Kidney epithelial cell (primary cell): ENCODE measurements at places on chromosomes 7 and 10. TPM values are rescaled to one million over a fixed set of nuclear protein-coding genes. Genes with fewer than 3 reads are reported as not detected.
A peak's percentile ranks its signal among the peaks of the same experiment; 100 is the strongest.

- no peak for DNase-seq
Measured at GRCh38 chr7:2529161-2530070, 9.8 kb downstream of the LFNG start.

Gene EN2
- total RNA-seq, result 0.07 and 0.17 TPM in 2 replicates

Gene SUN3
- not detected in 2 replicates for total RNA-seq

Gene WEE2
- not detected in 2 replicates for total RNA-seq

- DNase-seq, result no peak
Measured at GRCh38 chr10:47023237-47024045, 112.2 kb downstream of the PTPN20 start.

GRCh38 chr7:80134536-80135308 lies at the start of gene GNAI1:
TSS of gene GNAI1 (plus strand) at chr7:80134831. CDS start at chr7:80135161, 330 bp downstream.
- DNase-seq, result peak; percentile 34

GRCh38 chr10:107364872-107365271 lies 200.4 kb upstream of the SORCS1 start:
- no peak for DNase-seq

Gene SH2B2
- total RNA-seq, result 10.0 and 11.4 TPM in 2 replicates

GRCh38 chr10:105121743-105122142 lies 480.7 kb downstream of the SORCS3 start:
- DNase-seq, result no peak

GRCh38 chr10:81873932-81874816 lies 820 bp upstream of the NRG3 start:
- peak; percentile 31 for DNase-seq

Gene MMD2
- not detected in 2 replicates for total RNA-seq

Gene DGKI
- total RNA-seq, result 3.5 and 6.4 TPM in 2 replicates

Gene CNNM1
- 0.62 and 0.92 TPM in 2 replicates for total RNA-seq

DNA sequence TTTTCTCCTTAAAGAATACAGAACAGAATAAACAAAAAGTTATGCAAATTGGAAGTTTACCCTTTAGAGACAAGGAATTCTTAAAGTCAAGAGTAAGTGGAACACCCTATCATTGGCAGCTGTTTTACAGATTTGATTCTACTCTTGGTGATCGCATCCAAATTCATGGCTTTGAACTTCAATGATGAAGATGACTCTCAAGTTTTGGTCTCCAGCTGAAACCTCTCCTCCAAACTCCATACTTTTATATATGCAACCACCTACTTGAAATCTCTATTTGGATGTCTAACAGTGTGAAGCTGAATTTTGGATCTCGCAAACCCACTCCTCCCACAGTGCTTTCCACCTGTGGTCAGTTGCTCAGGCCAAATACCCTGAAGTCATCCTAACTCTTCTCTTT lies 80.4 kb downstream of the EPC1 start:
- no peak for DNase-seq

Gene MSS51
- total RNA-seq, result 0.54 and 0.55 TPM in 2 replicates

DNA sequence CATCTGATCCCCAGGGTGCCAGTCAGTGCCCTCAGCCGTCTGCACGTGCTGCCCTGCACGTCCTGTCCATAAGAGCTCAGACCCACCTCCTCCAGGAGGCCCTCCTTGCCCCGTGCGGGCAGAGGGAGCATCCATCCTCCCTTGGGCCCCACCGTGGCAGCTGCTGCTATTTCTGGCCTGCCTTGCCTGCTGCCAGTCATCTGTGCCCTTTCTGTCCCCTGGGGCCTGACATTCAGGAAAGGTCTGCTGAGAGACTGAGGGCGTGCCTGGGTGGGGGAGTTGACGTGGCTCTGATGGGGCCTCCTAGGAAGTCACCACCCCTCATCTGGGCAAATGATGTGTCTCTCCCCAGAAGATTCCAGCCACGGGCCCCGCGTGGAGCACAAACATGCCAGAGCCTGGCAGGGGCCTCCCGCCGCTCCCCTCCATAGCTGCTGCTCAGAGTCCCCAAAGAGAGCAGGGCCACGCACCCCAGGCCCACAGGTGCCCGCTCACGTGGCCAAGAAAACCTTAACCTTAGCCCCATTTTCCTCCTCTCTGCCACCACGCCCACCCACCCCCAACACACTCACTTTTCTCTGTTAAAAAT lies 21.8 kb downstream of the DPYSL4 start:
- DNase-seq, result no peak

- no peak for DNase-seq
Measured at GRCh38 chr10:50452603-50453002, 171.2 kb downstream of the SGMS1 start.

- DNase-seq, result no peak
Measured at GRCh38 chr7:31828520-31828919, 141.5 kb downstream of the PPP1R17 start.

- DNase-seq, result no peak
Measured at GRCh38 chr7:34886856-34887255, 150.4 kb downstream of the DPY19L1 start.

GRCh38 chr7:19623676-19624075 lies 85.2 kb downstream of the POLR1F start:
- no peak for DNase-seq

- DNase-seq, result no peak
Measured at GRCh38 chr10:28959850-28960501, 282.7 kb downstream of the BAMBI start.

GRCh38 chr7:139034855-139035585 lies 822 bp downstream of the ZC3HAV1L start:
- no peak for DNase-seq

- no peak for DNase-seq
Measured at GRCh38 chr7:50156706-50157105, 63.7 kb upstream of the ZPBP start.

Gene NKX2-3
- total RNA-seq, result not detected in 2 replicates

- DNase-seq, result no peak
Measured at GRCh38 chr10:86057708-86058107, 308.9 kb downstream of the GRID1 start.

Gene AVPI1
- total RNA-seq, result 17.2 and 18.9 TPM in 2 replicates

Gene TECTB
- not detected in 2 replicates for total RNA-seq
